ENCODE measurements at places on chromosomes 2 and 18.

GRCh38 chr2:117963446-117963845 is 50.4 kb downstream of the CCDC93 start:
- DNase-seq = no peak

GRCh38 chr2:17662723-17663122 is 90.9 kb downstream of the SMC6 start:
- no peak for DNase-seq

DNA sequence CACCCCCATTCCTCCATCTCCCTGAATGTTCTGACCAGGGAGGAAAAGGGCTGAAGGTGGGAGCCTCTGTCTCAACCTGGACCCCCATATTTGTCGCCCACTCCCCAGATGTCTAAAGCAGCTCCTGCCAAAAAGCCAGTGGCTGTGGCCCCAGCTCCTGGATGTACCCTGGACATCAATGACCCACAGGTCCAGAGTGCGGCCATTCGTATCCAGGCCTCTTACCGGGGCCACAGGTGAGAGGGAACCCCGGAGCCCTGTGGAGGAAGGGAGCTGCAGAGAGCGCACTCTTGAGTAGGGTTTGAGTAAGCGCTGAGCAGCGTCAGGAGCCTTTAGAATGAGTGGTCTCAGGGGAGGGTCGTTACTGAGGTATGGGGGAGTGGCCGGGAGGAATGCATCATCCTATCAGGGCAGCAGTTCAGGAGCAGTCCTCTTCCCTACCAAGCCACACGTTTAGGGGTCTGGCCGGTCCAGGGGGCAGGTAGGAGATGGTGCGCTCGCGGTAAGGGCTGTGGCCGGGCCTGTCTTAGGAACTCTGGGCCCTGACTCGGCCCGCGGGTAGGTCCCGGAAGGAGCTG is 2.4 kb upstream of the GMPPA start:
- DNase-seq = no peak

DNA sequence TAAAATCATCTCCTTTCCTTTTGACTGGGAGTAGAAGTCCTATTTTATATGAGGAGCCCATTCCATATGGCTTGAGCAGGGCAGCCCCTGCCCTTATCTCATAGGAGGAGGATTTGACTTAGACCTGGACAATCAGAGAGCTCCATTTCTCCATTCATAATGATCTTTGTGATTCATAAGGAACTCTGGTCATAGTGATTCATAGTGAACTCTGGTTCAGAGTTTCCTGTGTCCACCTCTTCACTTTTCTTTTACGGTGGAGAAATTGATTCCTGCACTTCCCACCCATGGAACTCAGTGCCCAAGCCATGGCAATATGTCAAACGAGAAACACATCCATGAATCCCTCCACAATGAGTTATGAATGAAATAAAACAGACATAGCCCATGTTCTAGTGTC is 12.8 kb upstream of the MYO3B start:
- no peak for DNase-seq

- DNase-seq = no peak
Measured at GRCh38 chr2:30439879-30440278, 7.2 kb upstream of the LCLAT1 start.

- no peak for DNase-seq
Measured at GRCh38 chr2:1891971-1892486, 147.7 kb upstream of the PXDN start.

All from femur (tissue), 1 donor.